ENCODE measurements at places on chromosomes 7 and 10.

GRCh38 chr10:119308551-119309422 lies 101.4 kb downstream of the GRK5 start:
- DNase-seq: no peak

DNA sequence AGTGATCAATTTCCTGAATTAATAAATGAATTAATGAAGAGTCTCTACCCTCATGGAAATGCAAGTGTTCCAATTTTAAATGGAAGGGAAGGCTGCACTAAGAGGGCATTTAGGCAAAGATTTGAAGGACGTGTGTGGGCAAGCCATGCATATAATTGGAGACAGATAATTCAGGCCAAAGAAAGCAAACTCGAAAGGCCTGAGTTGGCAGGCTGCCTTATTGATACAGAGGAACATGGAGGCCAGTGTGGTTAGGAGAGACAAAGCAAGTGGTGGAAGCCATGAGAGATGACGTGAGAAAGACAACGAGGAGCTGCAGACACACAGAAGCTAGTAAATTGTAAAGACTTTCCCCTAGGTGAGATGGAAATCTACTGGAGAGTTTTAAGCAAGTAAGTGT lies 15.4 kb upstream of the PCLO start:
- no peak for DNase-seq

GRCh38 chr7:24707988-24708615 lies 49.2 kb downstream of the GSDME start:
- no peak for DNase-seq

DNA sequence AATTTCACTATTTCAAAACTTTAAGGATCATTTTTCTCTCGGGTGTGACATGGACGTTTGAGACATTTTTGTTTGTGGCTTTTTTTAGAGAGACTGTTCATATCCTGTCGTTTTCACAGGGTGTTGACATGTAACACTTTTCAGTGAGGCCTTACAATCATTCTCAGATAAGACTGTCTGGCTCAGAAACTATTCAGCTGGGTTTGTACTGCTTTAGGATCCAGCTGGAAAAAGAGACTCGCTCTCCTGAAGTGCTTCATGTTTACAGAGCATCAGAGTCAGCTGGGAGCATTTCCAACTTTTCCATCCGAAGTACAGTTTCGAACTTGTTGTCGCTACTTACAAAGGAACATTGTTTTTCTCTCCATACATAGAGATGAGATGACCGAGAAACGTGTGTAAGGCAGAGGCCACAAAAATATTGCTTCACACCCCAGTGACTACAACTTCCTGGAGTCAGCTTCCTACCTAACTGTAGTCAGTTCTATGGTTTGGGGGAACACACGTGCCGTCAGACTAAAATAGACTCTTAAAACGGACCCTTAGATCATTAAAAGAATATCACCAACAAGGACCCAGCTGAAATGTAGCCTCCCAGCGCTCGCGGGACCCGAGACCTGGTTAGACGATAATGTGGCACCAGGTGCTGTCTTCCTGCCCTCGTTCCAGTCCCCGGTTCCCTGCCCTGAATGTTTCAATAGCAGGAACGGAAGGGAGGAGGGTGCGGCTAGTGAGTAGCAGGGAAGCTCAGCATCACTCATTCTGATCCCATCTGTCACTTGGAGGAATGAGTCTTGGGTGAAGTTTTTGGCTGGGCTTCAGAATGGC lies 78.0 kb downstream of the MKI67 start:
- no peak for DNase-seq

DNA sequence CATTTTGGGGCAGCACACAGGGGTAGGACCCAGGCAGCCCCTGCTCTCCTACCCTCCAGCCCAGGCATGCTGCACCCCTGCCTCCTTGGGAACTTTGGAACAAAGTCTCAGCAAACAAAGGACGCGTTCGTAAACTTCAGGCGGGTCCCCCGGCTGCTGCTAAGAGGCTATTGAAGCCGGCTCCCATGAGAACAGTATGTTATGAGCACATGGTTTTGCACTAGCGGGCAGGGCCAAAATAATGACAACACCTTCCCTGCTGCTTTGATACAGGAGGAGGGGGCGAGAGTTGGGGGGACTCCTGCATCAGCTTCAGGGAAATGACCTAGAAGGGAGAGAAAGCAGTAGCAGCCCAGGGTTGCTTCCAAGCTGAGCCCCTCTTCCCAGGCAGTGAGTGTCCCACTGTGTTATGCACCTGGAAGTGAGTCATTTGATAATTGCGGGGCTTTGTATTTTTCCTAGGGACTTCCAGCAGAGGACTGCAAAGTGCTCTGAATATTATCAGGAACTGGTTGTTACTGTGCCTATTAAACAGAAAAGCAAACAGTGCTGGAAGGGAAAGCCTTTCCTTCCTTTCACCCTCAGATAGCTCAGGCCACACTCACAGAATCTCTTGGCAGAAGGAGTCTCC lies 6.9 kb downstream of the ITPRIP start:
- DNase-seq: no peak

DNA sequence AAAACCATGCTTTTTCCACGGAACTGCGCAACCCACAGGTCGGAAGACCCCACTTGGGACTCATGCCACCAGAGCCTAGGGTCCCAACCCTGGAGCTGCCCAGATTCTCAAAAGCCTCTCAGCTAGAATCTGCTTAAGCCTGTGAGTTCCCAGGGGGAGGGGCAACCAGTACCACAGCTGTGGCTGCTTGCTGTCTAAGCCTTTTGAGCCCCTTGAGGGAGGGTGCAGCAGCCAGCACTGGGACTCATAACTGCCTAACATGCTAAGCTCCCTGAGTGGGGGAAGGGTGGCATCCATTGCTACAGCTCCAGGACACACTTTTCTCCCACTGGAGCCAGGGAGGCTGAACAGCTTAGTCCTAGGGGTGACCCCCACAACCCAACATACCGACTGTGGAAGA lies 485.6 kb upstream of the GRM3 start:
- DNase-seq: peak; percentile 77

- DNase-seq: no peak
Measured at GRCh38 chr10:86700851-86701617, 32.7 kb downstream of the LDB3 start.

GRCh38 chr7:141563956-141564623 lies 12.9 kb downstream of the AGK start:
- no peak for DNase-seq

GRCh38 chr10:48465860-48466521 lies 138.9 kb downstream of the ARHGAP22 start:
- no peak for DNase-seq

DNA sequence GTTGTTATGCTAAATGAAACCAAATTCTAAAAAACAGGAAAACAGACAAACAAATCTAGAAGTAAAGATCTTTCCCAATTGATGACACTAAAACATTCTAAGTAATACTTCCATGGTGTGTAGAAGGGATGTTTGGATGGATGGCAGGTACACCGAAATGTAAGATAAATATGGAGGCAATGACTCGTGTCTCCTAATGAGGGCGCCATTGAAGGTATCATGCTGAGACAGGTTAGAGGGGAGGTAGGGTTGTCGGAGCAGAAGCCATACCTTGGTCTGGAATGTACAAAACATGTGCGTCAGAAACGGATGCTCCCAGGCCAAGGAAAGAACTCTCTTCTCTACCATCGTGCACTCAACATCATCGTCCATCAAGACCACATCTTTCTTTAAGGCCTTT lies 101.4 kb downstream of the PRKCQ start:
- DNase-seq: no peak

DNA sequence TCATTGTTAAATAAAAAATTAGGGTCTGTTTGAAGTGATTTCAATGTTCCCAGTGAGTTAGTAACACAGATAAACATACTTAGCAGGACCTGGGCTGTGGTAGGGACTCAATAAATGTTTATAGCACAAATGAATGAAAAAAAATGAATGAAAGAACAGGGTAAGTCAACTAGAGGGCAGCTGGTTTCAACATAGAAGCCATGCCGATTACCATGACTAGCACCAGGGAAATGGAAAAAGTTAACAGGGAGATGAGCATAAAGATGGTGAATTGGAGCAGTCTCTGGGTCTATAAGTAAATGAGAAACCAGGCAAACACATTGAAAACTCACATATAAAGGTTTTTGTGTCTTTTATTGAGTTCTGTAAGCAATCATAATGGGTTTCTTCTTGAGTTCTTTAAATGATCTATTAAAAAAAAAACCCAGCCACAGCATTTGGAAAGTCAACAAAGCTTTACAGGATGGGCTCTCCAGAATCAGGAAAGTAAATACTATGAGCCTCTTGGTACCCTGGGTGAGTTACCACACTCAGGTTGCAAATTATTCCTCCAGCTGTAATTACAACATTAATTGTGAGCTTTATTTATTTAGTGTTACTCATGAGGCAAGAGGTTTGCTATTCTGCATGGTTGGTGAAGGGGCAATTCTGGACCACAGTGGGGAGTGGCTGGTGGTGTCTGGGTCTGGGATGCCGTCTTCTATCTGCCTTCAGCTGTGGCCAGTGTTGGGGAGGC lies 46.1 kb upstream of the MTPN start:
- DNase-seq: no peak

GRCh38 chr7:16484453-16485158 lies 19.1 kb upstream of the SOSTDC1 start:
- DNase-seq: peak; percentile 59

DNA sequence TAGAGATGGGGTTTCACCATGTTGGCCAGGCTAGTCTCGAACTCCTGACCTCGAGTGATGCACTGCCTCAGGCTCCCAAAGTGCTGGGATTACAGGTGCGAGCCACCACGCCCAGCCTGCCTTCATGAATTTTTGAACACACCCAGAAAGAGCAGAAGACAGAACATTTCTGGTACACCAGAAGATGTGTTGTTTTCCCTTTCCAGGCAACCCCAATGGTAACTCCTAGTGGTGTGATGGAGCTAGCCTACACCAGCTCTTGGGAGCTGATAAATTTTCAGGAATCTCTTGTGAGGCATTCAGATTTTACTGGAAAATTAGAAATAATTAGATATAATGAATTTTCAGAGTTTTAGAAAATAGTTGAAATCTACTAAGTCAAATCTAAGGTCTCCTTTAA lies 904 bp upstream of the CCDC7 start:
- DNase-seq: no peak

DNA sequence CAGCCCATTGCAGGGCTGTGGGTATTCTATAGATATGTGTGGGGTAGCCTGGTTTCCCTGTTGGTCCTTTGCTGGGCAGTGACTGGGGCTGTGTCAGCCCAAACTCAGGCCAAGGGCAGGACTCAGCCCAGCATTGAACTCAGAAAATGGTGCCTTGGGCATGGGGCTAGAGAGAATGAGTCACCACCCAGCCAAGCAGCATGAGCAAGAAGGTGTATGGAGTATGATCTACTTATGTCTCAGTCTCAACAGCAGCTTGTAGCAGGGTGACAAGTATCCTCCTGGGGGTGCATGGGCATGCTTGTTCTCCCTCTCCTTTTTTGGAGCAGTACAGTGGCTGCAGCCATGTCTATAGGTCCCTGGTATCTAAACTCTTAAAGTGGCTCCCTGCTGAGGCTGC lies 32.0 kb downstream of the STK31 start:
- DNase-seq: no peak

DNA sequence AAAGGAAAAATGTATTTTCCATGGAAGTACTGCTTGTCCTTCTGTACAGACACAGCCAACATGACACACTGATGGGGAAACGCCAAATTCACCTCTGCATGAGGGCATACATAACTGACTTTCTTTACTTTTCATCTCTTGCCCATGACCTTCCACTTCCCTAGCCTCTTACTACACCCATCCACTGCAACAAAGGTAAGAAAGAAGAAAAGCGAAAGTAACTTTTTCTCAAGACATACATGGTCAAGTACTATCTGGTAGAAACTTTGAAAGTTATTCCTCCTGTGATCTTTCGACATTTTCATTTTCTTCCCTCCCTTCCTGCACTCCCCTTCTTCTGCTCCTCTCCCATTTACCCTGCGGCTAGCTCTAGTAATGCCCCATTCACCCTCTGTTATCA lies 130.8 kb downstream of the USP6NL start:
- DNase-seq: no peak

DNA sequence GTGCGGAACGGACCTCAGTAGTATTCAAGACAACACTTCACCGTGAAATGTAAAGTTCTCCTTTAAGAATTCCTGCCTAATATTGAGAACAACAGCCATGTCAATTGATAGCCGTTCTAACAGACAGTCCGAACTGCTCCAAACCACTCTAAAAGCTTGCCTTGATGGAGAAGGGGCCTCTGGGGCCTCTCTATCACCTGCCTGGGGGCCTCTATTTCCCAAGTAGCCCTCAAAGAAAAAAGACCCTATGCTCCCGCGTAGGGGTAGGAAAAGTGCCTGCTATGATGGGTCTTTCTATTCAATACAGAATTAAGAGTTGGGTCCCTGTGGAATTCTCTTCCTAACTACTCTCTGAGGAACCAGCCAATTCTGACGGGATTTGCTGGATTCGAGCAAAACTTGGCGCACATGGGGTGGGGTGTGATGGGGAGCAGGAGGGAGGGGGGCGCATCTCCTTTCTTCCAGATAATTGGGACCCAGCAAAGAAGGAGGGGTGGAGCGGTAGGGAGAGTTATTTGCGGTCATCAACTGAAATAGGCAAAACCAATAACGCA lies 8.3 kb upstream of the DLX6 start:
- DNase-seq: no peak

DNA sequence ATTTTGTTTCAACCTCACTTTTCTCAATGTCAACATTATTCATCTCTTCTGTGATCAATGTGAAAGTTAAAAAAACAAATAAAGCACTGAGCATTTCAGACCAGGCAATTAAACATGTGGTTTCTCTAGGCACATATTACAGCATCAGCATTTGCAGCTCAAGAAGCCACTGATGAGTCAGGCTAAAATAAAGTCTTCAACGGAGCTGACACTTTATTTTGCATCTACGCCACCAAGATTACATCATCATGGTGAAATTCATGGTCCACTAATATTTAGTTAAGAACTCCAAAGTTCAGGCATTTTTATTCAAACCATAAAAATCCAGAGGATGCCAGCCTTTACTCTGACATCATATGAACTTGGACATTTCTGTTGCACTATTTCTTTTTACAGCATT lies 33.0 kb downstream of the MAGI2 start:
- no peak for DNase-seq

DNA sequence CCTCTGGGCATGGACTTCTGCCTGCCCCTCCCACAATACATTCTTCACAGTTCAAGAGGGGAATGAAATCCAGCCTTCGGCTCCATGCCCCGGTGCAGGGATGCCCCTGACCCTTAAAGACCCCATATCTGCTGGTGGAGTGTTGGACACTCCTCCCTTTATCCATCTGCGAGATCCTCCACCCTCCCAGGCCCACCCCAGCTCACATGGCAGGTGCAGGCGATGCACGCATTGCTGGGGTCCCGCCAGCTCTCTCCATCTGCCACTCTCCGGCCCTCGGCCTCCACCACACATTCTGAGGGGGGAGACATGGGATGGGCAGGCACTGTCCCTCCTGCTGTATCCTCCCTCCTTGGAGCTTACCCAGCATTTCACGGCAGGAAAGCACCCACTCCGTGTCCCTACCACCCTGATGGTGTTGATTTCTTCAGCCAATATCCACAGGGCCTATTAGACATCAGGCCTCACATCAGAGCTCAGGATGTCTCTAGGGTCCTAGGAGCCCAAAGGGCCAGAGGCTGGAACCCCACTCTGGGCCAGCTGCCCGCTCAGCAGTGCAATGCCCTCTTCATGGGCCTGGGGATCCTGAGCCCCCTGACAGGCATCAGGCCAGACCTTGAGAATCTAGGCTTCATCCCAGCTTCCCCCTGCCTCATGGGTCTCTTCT lies 18.3 kb downstream of the ATP6V1F start:
- peak; percentile 61 for DNase-seq

Measured in NCI-H524 (cell line).